ENCODE measurements at places on chromosomes 12 and 14. TPM values are rescaled to one million over a fixed set of nuclear protein-coding genes. Genes with fewer than 3 reads are reported as not detected.

Gene RNU4-1
- total RNA-seq, result 780 TPM

Gene AKAP3
- 3.5 TPM for total RNA-seq

Gene OR4K1
- total RNA-seq, result not detected

Gene HHIPL1
- 0.09 TPM for total RNA-seq

Gene RPGRIP1
- total RNA-seq, result not detected

DNA sequence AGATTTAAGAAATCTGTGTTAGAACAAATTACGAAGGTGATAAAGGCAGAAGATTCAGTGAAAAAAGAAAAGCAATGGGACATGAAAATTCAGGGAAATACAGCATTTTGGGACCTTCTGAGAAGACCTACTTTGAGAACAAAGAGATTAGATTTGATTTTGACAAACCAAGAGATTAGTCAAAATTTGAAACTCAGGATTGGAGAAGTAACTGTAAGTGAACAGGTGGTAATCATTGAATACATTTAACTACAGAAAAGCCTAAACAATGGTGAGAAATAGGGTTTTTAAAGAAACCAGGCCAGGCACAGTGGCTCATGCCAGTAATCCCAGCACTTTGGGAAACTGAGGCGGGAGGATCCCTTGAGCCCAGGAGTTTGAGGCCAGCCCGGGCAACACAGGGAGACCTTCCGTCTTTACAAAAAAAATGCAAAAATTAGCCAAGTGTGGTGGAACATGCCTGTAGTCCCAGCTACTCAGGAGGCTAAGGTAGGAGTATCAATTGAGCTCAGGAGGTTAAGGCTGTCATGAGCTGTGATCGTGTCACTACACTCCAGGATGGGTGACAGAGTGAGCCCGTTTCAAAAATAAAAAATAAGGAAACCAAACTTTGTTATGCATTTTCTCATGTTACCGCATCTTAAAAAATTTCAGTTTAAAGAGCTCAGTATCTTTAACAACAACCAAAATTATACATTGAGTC lies 8.9 kb upstream of the SAV1 start:
- no peak overlapping the region for H3K4me3 ChIP-seq
- H3K27me3 ChIP-seq, result no peaks in the 10 kb centered on the region

GRCh38 chr12:47855502-47855901 lies 35.8 kb upstream of the HDAC7 start:
- H3K27me3 ChIP-seq, result no peaks in the 10 kb centered on the region
- H3K4me1 ChIP-seq, result peaks cover 21% of the 10 kb centered on the region
- H3K27ac ChIP-seq, result no peak overlapping the region
- peaks cover 40% of the 10 kb centered on the region for H3K36me3 ChIP-seq

DNA sequence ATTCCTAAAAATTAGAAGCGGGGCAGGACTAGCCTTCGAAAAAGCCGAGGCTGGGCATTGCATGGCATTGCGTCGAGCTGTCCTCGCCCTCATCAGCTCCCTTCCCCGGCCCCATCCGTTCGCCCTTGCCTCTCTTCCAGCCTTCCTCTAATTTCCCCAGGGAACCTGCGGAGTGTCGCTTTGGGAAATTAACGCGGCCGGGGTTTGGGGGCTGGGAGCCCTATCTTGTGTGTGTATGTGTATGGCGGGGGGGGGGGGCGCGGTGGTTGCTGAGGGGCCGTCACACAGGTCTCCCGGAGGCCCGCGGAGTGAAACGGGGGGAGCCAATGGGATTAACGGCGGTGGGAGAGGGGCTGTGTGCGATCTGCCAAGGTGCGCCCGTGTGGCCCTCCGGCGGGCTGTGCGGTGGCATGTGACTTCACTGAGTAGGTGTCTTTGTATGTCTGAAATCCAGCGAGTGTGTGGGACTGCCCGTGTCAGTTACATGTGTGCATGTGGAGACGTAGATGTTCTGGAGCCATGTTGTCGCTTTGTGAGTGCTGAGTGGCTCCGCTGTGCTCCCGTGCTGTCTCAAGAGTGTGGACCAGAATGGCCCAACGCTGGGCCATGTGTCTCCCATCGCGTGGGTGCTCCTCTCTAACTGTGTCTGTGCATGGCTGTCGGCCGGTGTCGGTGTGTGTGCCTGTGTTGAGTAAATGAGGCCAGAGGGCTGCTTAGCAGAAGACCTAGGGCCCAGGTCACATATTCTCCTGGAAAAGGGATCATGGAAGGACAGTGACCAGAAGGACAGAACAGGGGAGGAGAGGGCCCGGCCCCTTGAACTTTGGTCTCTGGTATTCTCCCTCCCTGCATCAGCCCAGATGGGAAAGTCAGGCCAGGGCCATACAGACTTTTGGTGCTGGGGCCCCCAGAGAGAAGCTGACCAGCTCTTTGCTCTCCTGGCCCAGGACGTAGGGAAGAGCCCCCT lies 1.5 kb downstream of the PTMS start:
- H3K27ac ChIP-seq, result peak overlapping the region; percentile 73
- peaks cover 56% of the 10 kb centered on the region for H3K4me1 ChIP-seq
- H3K36me3 ChIP-seq, result peaks cover 8% of the 10 kb centered on the region
- no peak for DNase-seq
- H3K4me3 ChIP-seq, result peak overlapping the region; percentile 77

- DNase-seq, result no peak
- peaks cover 64% of the 10 kb centered on the region for H3K4me1 ChIP-seq
- H3K27ac ChIP-seq, result no peak overlapping the region
- no peaks in the 10 kb centered on the region for H3K27me3 ChIP-seq
- no peak overlapping the region for H3K4me3 ChIP-seq
These were observed 30.6 kb downstream of the USP15 start for GRCh38 chr12:62290846-62291245.

DNA sequence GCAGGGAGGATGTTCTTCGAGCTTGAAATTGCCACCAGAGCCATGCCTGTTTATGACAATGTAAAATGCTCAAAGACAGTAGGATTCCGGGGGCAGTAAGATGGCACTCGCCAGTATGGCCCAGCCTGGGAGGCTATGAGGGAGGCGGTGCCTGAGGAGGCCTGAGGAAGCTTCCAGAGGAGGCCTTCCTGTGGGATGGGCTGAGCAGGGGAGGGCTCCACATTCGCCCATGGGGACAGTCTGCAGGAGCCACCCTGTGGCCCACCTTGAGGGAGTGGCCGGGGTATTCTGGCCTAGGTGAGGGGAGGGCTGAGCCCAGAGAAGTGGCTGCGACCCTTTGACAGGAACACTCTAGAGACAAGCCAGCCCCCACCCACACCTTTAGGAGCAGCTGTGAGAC lies 50.7 kb downstream of the IQSEC3 start:
- H3K4me1 ChIP-seq, result no peaks in the 10 kb centered on the region
- no peak overlapping the region for H3K4me3 ChIP-seq
- peaks cover 8% of the 10 kb centered on the region for H3K27me3 ChIP-seq
- H3K27ac ChIP-seq, result no peak overlapping the region
- DNase-seq, result no peak

DNA sequence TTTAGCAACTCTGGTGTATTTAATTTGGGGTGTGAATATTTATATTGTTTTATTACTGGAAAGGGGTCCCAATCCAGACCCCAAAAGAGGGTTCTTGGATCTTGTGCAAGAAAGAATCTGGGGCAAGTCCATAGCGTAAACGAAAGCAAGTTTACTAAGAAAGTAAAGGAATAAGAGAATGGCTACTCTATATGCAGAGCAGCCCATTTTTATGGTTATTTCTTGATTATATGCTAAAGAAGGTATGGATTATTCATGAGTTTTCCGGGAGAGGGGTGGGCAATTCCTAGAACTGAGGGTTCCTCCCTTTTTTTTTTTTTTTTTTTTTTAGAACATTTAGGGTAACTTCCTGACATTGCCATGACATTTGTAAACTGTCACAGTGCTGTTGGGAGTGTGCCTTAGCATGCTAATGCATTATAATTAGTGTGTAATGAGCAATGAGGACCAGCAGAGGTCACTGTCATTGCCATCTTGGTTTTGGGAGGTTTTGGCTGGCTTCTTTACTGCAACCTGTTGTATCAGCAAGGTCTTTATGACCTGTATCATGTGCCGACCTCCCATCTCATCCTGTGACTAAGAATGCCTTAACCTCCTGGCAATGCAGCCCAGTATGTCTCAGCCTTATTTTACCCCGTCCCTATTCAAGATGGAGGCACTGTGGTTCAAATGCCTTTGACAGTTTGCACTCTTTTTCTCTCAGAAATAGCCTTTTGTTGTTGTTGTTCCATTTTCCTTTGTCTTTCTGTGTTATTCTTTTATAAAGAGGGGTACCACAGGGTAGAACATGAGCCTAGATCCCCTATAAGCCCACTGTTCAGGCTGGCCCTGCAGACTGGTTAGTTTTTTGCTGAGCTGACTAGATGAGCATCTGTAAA lies 75.5 kb upstream of the DCD start:
- no peak overlapping the region for H3K27ac ChIP-seq
- H3K36me3 ChIP-seq, result no peaks in the 10 kb centered on the region
- H3K27me3 ChIP-seq, result peaks cover 28% of the 10 kb centered on the region
- peaks cover 7% of the 10 kb centered on the region for H3K4me1 ChIP-seq
- H3K4me3 ChIP-seq, result no peak overlapping the region
- DNase-seq, result peak; percentile 47

DNA sequence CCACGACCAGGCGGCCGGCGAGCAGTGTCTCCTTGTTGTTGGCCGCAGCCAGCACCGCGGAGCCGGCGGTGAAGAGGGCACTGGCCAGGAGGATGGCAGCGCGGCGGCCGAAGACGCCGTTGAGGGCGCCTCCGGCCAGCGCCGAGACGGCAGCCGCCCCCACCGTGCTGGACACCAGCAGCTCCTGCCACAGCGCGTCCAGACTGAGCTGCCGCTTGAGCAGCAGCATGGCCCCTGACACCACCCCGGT lies 691 bp downstream of the SLC2A13 start:
- H3K27ac ChIP-seq, result no peak overlapping the region
- no peak for DNase-seq
- H3K4me3 ChIP-seq, result peak overlapping the region; percentile 76
- H3K4me1 ChIP-seq, result peaks cover 35% of the 10 kb centered on the region
- peaks cover 9% of the 10 kb centered on the region for H3K27me3 ChIP-seq
